ENCODE measurements at places on chromosomes 3 and 15.

DNA sequence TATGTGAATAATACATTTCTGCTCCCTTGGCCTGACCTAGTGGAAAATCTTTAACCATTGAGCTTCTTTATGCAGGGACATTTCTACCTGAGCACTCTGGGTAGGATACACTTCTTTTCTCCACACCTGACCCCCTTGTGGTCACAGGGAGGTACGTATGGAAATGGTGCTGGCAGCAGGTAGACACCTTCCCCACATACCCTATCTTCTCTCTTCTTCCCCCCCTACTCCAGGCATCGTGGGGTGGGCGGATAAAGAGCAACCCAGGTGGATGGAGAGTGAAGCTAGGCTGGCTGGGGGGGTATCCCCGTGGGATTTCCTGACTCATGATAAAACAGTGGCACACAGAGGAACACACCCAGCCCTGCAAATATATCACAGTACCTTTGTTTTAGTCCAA is 312.1 kb downstream of the ARRDC4 start:
- no peak for DNase-seq

GRCh38 chr3:181932039-181932438 is 220.3 kb downstream of the SOX2 start:
- DNase-seq = no peak

GRCh38 chr3:98731720-98732285 is 31.3 kb upstream of the ST3GAL6 start:
- DNase-seq = no peak

- no peak for DNase-seq
Measured at GRCh38 chr3:4984511-4984864, 5.3 kb downstream of the BHLHE40 start.

- no peak for DNase-seq
Measured at GRCh38 chr15:58770519-58770856, 614 bp upstream of the MINDY2 start.

- no peak for DNase-seq
Measured at GRCh38 chr15:50148362-50148963, 29.4 kb upstream of the ATP8B4 start.

GRCh38 chr3:198062068-198062465 is 102.0 kb downstream of the LMLN start:
- no peak for DNase-seq

DNA sequence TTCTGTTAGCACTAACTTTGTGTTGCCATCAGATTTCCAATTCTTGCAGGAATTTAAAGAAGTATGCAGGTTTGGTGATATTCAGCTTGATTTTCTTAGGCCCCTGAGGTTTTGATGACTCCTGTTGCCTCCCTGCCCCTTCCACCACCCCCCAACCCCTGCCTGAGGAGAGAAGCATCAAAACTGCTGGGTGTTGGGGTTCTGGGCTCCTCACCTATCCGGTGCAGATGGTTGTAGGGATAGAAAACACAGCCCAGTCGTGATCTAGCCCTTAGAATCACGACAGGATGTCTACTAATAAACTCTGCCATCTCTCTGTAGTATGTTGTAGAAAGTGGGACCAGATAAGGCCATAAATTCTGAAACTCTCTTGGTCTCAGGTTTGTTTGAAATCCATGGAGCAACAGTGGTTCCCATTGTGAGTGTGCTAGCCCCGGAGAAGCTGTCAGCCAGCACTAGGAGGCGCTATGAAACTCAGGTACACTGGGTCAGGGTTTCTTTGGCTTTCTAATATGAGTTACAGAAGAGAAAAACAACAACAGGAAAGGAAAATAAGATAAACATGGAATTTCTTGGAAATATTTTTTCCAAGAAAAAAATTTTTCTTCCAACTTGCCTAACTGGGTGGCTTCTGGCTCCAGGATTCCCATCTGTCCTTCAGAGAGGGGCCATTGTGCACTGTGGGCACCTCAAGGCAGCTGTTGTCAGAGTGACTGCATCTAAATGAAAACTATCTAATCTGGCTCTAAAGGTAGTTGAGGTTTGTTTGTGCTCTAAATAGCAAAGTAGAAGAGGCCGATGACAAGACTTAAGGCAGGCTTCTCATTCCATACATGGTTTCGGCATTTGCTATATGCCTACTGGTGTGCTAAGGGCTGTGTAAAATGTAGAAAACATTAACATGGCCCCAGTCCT is 8.7 kb downstream of the SRP14 start:
- no peak for DNase-seq

DNA sequence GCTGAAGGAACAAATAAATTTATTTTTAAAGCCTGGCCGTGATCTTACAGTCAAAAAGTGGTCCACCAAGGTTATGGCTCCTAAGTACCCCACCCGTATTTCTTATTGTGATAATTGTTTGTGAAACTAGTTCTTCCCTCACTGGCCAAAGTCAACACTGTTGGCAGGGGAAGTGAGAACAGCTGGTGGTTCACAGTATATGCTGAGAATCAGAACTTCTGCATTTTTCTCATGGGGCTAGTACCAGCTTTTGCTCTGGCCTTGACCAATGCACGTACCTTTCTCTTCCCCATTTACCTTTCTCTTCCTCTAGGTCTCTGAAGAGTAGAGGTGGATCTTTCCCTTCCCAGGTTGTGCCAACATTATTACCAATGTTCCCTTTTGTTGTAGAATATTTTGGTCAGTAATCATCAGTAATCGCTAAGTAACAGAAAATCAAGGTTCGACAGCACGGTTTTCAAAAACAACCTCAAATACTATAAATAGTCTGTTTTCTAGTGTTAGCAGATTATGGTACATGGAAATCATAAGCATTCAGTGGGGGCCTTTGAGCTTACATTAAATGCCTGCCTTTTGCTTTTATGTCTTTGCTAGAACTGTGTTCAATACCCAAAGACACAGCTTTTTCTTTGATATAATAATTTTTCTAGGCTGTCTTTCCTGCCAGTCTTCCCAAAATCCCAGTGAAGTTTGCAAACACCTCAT is 268.0 kb downstream of the LPP start:
- DNase-seq = no peak
